Ovary (tissue), 10 donors: ENCODE measurements at places on chromosomes 7 and 10.

GRCh38 chr7:129069021-129069420 is 14.1 kb upstream of the TNPO3 start:
- no peak overlapping the region for H3K27ac ChIP-seq
- no peaks in the 10 kb centered on the region for H3K36me3 ChIP-seq
- no peaks in the 10 kb centered on the region for H3K27me3 ChIP-seq
- DNase-seq = no peak
- H3K4me1 ChIP-seq = peaks cover 2% of the 10 kb centered on the region

- H3K27me3 ChIP-seq = no peaks in the 10 kb centered on the region
- H3K27ac ChIP-seq = no peak overlapping the region
- DNase-seq = no peak
- no peak overlapping the region for H3K4me3 ChIP-seq
Measured at GRCh38 chr7:89064831-89065230, 269.3 kb upstream of the TEX47 start.

DNA sequence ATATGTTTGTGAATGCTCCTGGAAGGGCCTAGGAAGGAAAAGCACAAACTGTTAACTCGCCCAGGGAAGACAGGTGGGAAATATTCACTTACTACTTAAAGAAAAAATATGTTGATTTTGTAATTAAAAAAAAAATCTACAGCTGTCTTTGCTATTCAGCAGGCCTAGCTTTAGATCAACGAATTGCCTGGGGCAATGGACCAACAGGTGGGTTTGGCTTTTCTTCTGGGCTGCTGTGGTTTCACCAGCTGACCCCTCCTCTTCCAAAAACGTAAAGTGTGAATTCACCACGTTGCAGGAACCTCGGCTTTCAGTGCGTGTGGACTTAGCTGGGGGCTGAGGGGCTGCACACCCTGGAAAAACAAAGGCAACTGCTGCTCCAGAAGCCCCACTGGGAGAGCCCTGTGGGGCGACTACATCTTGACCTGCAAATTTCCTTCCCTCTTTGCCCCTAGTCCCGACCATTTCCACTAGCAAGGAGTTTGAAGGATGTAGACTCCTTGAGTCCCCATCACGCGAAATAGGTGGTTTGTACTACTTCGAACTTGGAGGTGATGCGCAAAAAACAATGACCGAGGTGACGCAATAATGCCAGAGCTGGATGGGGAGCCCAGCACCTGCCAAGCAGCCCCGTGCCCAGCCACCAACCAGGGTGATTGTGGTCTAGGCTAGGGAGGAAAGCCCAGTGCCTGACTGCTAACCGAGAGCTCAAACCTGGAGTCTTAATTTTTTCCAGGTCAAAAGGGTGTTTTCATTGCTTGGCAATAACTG is 7.4 kb downstream of the PRLHR start:
- no peaks in the 10 kb centered on the region for H3K4me1 ChIP-seq
- no peaks in the 10 kb centered on the region for H3K36me3 ChIP-seq
- H3K27me3 ChIP-seq = no peaks in the 10 kb centered on the region
- H3K4me3 ChIP-seq = no peak overlapping the region
- DNase-seq = no peak

- H3K4me1 ChIP-seq = no peaks in the 10 kb centered on the region
- H3K27me3 ChIP-seq = no peaks in the 10 kb centered on the region
- no peak for DNase-seq
- no peak overlapping the region for H3K27ac ChIP-seq
- no peaks in the 10 kb centered on the region for H3K36me3 ChIP-seq
Measured at GRCh38 chr7:18434171-18434570, 61.4 kb upstream of the HDAC9 start.

DNA sequence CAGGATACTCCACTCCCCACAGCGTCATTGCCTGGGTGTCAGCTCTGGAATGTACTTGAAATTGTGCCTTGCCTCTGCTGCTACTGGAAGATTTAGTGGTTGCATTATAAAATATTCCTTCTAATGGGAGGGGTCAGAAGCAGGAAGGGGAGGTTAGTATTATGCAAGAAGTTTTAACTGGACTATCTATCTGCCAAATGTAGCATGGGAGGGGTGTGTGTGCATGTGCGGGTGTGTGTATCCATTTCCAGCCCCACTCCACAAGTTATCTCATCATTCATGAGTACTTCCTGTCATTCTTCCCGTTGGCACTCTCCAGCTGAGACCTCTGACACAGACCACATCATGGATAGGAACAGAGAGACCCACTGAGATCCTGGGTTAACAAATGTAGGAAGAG is 13.4 kb downstream of the MBL2 start:
- H3K36me3 ChIP-seq = no peaks in the 10 kb centered on the region
- DNase-seq = no peak
- H3K4me3 ChIP-seq = no peak overlapping the region
- H3K27me3 ChIP-seq = no peaks in the 10 kb centered on the region
- no peak overlapping the region for H3K27ac ChIP-seq

- no peak for DNase-seq
- no peaks in the 10 kb centered on the region for H3K4me1 ChIP-seq
- H3K4me3 ChIP-seq = no peak overlapping the region
- H3K27me3 ChIP-seq = no peaks in the 10 kb centered on the region
- H3K36me3 ChIP-seq = no peaks in the 10 kb centered on the region
Measured at GRCh38 chr10:7445474-7446185, 34.8 kb upstream of the SFMBT2 start.
